ENCODE measurements at places on chromosomes 16 and 17.

- no peak for DNase-seq
These were observed 15.7 kb downstream of the TMIGD1 start for GRCh38 chr17:30318155-30318554.

DNA sequence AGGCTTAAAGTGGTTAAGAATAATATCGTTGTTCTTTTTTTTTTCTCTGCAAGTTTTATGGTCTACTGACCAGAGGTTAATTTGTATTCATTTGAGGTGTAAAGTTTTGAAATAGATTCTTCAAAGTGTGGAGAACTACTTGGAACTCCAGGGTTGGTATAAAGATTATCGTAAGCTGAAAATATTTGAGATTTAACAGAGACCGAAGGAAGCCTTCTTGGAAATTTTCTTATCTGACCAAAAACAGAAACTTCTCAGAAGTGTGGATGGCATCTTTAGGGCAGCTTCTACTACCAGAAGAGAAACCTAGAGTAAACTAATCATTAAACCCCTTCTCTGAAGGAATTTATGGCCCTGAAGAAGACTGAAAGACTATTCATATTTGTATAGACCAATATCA is 206.8 kb upstream of the MON1B start:
- DNase-seq: no peak

DNA sequence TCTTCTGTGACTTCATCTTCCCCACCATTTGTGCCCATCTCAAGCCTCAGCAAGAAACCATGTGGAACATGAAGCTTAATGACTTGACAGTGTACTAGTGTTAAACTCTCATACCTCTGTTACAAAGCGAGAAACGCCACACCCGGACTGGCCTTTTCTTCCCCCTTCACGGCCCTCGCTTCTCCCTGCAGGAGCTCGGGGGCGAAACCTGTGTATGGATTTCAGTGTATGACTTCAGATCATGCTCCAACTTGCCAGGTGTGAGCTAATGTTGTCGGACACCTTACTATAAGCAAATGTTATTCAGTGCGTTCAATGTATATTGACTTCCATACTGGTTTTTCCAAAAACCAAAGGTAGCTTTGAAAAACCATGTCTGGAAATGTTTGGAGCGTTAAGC is 20.1 kb upstream of the SLC5A11 start:
- DNase-seq: no peak

- no peak for DNase-seq
These were observed 430 bp downstream of the C16orf89 start for GRCh38 chr16:5065326-5065725.

- no peak for DNase-seq
These were observed 79.8 kb downstream of the ZNF423 start for GRCh38 chr16:49776085-49776595.

DNA sequence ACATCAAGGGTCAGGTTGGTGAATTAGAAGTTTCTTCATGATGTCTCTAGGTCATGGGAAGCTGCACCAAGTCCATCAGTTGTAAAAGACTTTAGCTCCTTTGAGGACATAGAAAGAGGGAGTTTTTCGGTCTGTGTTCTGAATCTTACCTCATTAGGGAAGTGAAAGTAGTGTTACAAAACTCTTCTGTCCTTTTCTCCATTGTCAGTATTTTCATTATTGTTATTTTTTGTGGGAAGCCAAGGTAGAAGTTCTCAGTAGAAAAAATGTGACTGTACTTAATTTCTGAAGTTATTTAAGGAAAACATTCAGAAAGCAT is 24.2 kb downstream of the MAP3K3 start:
- DNase-seq: no peak

GRCh38 chr17:65553646-65554552 is 7.5 kb downstream of the AXIN2 start:
- DNase-seq: no peak

- DNase-seq: no peak
These were observed 16.4 kb downstream of the ITGAL start for GRCh38 chr16:30488764-30489605.

DNA sequence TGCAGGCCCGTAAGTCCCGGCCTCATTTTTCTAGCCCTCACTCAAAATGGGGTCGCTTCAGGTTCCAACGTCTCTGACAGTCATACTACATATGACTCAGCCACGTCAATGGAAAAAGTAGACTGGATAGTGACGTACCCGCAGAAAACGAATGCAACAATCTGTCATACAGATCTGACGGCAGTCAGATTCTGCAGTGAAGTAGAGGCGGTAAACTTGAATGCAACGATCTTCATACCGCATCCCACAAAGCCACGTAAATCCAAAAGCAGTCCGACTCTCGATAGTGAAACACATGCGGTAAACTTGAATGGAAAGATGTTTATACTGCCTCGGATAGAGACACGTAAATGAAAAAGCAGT is 38.4 kb upstream of the ARL4D start:
- peak; percentile 23 for DNase-seq

- DNase-seq: no peak
These were observed 23.8 kb downstream of the TEX14 start for GRCh38 chr17:58667934-58668597.

- no peak for DNase-seq
These were observed 813.9 kb downstream of the KCNJ18 start for GRCh38 chr17:22506231-22506630.

DNA sequence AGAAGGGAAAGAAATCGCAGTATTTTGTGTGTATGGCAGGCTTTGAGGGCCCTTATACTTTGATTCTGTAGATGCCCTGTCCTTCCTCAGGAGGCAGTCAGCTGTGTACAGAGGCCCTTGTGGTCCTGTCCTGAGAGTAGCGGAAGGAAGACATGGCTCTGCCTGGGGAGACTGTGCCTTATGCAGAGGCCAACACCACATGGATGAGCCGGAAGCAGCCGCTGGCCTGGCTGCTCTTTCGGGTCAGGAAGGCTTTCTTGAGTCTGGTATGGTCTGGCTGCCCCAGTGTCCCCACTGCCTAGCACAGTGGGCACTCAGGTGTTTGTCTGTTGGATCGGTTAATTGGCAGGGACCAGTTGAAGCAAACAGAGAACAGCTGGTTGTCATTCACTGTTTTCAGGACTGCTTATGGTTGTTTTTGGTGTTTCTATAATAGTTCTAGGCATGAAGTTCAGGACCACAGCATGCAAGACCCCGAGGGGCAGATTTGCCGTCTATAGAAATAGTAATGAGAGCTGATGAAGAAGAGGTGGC is 12.4 kb downstream of the USP10 start:
- no peak for DNase-seq

- DNase-seq: no peak
These were observed 11.8 kb upstream of the WSB1 start for GRCh38 chr17:27282054-27282551.

DNA sequence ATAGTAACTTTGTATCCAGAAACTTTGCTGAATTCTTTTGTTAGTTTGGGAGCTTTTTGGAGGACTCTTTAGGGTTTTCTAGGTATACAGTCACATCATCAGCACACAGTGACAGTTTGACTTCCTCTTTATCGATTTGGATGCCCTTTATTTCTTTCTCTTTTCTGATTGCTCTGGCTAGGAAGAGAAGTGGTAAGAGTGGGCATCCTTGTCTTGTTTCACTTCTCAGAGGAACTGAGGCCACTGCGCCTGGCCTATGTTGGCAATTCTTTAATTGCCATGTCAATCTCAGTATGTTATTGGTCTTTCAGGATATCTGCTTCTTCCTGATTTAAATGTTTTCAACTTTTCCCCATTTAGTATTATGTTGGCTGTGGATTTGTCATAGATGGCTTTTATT is 24.6 kb downstream of the ATF7IP2 start:
- no peak for DNase-seq

DNA sequence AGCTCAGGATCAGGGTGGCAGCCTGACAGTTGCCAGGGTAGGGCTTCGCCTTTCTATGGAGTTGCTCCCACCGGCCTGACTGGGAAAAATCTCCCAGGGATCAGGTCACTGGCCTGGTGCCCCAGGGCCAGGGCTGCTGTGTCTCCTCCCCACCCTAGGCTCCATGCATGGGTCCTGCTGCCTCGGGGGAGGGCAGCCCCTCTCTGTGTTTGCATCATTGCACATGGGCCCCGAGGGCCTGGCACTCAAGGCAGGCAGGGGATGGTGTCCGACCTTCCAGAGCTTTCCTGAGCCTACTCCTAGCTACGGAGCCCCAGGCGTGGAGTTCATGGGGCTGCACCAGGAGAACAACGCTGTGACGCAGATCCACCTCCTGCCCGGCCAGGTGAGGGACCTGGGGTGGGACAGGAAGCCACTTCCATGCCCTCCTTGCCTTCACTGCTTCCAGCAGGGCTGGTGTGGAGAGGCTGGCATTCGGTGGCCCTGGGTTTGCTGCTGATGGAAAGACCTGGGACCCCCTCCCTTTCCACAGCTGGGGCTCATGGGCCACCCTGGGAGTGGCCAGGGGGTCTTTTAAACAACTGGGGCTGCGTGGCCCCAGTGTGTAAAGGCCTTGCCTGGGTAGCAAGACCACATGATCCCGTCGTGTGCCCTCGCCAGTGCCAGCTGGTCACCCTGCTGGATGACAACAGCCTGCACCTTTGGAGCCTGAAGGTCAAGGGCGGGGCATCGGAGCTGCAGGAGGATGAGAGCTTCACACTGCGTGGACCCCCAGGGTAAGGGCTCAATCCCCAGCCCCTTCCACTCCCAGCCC is 29.5 kb upstream of the MYO15B start:
- no peak for DNase-seq

DNA sequence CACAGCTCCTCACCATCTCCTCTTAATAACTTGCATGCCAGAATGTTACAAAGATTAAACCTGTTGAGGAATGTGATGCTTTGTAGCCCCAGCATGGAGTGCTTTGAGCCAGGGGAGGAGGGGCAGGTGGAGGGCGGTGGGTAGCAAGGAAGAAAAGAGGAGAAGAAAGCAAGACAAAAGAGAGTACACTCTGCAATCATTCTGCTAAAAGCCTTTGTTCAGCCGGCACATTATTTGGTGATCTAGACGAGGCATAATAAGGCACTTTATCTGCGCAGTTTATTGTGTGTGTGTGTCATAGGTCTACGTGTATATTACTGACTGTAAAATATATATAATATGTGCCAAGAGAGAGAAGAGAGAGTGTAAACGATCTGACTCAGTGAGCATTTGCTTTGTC is 139.1 kb downstream of the SOX9 start:
- DNase-seq: no peak

DNA sequence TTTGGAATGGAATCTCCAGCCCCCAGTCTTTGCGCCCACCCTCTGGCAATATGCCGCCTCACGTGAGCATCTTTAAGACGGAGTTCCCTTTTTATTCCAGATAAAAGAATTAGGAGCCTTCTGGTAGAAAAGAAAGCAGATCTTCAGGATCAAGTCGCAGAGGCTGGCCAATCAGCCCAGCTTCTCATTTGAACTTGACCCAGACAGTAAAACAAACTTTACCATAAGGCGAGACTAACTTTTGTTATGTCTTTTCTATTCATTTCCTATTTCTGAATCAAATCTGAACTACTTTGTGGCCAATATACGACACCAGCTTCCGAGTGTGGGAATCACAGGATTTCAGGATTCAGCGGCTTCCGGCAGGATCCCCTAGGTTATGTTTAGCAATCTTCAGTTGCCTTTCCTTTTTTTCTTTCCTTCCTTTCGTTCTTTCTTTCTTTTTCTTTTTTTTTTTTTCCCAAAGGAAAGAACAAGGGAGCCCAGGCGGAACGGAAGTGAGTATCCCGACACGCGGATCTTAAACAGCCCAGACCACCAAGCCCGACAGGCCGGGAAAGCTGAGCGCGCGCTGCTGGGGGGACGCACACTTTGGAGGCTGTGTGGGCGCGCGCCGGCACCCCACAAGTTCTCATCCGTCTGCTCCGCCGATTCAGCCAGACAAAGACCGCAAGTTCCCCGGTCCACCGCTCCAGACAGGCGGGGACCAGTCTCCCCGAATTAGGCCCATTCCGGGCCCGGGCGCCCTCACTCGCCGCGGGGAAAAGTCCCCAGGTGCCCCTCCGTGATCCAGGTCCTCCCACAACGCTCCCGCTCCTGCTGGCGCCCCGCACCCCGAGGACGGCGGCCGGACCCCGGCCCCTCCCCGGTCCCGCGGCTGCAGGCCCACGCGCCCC is 633 bp downstream of the TBC1D16 start:
- DNase-seq: no peak

DNA sequence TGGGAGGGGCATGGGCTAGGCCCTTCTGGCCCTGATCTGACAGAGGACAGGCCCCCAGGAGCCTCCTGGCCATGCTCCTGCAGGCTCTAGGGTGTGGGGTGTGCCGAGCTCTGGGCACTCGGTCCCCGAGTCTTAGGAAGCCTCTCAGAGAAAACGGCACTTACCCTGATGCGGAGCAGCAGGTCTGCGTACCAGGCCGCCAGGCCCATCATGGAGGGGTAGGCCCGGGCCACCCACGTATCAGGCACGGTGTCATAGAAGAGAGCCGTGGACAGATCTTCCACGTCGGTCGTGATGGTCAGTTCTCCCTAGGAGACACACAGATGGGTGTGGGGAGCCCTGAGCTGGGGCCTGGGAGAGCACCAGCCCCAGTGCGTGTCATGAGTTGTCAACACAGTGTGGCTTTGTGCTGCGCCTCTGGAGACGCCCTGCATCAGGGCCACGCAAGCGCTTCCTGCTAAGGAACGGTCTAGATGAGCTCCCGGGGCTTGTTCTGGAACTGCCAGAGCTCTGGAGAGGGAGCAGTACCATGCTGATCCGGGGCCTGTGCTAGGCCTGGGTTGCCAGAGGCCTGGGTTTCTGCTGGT is 47.9 kb downstream of the PGS1 start:
- DNase-seq: no peak

DNA sequence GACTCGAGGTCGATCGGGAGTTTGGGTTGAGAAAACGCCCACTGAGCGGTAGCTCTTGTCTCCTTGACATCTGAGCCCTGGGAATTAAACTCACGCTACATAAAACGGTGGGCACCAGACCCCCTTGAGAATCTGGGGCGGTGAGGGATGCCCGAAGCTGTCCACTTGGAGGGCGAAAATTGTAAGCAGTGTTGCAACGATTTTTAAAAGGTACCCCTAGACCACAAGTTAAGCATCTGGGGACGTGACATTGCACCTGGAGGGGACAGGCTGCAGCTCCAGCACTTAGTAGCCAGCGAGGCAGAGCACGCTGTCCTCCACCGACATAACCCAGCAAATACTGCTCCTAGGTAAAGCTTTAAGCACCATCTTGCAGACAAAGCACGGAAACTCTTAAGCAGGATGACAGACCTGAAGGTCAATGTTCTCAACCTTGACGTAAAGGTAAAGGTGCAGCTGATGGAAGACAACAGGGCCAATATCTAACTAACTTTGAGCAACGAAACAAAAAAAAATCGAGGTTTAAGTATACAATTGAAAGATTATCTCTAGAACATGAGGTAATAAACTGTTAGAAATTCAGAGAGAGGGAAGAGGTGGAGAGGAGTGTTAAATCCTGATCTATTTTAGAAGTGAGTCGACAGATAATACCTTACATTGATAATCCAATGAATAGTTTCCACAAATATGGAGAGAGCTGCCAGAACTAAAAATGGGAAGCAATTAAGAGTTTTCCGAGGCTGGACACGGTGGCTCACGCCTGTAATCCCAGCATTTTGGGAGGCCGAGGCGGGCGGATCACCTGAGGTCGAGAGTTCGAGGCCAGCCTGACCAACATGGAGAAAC is 921 bp upstream of the CDR2 start:
- no peak for DNase-seq

GRCh38 chr17:80870401-80870800 is 121.2 kb upstream of the CHMP6 start:
- DNase-seq: no peak

Measured in NCI-H2171 (cell line).